ENCODE measurements at places on chromosomes 1 and 21.

GRCh38 chr1:8318436-8318835 is 522 bp downstream of the SLC45A1 start:
- DNase-seq = no peak

DNA sequence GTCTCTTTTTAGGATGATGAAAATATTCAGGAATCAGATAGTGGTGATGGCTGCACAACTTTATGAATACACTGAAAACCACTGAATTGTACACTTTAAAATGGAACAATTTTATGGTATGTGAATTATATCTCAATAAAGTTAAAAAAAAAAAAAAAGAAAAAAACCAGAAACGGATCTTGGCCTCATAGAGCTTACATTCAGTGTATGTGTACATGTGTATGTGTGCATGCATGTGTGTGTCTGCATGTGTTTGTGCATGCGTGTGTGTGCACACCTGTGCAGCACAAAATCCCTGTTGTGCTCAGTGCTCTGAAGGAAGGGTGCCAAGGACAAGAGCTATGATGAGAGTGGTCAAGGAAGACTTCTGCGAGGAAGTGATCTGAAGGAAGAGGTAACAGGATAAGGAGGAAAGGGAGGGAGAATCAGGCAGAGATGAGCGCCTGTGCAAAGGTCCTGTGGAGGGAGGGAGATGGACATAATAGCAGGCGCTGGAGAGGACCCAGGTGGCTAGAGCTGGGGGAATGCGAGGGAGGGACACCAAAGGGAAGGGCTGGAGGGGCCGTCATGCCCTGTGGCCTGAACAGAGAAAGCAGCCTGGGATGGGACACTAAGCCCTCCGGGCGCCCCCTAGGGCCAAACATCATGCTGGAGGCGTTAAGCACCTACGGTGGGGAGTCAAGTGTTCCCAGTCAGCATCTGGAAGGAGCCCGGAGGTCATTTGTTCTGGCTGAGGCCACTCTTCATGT is 25.2 kb downstream of the NKAIN1 start:
- DNase-seq = no peak

GRCh38 chr21:36589352-36589971 is 109.5 kb upstream of the SIM2 start:
- no peak for DNase-seq

GRCh38 chr1:19240673-19241538 is 10.4 kb downstream of the EMC1 start:
- DNase-seq = peak; percentile 12

- DNase-seq = no peak
Observed at GRCh38 chr1:72830606-72831390, 548.5 kb upstream of the NEGR1 start.

DNA sequence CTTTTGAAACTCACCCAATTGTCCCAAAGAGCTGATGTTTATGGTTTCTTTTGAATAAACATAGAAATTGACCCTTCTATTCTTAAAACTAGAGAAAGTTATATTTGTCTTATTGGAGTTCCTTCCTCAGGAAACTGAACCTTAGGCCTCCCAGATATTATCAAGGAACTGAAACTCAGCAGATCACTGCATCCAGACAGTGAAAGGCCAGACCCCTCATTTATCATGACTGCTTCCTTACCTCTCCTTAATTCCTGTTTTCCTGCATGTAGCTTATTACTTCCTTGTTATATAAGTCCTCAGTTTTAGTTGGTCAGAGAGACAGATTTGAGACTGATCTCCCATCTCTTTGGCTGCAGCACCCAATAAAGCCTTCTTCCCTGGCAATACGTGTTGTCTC is 27.5 kb downstream of the SLC22A15 start:
- DNase-seq = no peak

GRCh38 chr1:179080866-179081686 is 794 bp upstream of the TOR3A start:
- DNase-seq = no peak

DNA sequence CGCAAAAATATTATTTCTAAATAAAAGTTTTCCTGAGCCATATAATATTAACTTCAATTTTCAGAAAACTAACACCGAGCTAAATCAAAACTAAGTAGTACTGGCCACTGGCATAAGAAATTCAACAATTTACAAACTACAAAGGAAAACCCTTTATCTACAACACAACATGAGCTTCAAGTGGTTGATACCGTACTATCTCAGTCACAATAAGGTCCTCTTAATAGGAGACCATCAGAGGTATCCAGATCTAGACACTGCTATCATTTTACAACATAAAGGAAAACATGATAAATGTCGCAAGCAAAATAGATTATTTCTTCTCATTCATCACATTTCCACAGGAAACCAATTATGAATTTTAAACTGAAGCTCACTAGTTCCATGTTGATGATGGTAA is 39.5 kb downstream of the GATAD2B start:
- no peak for DNase-seq

GRCh38 chr1:8019229-8019620 is 6.9 kb downstream of the ERRFI1 start:
- no peak for DNase-seq

DNA sequence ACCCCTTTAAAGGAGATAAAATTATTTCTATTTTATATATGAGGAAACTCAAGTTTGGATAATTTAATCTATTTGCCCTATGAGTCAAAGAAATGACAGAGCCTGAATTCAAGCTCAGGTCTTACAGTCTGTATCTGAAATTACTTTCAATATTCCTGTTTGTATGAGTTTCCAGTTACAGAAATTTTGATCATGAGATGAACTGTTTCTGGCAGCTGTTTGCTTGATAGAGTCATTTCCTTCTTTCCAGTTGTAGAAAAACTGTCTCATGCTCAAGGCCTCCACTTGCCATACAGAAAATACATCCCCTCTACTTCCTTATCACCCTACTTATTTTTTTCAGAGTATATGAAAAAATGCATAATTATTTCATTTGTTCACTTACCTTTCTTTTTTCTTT is 87.6 kb downstream of the PTPRC start:
- DNase-seq = no peak

DNA sequence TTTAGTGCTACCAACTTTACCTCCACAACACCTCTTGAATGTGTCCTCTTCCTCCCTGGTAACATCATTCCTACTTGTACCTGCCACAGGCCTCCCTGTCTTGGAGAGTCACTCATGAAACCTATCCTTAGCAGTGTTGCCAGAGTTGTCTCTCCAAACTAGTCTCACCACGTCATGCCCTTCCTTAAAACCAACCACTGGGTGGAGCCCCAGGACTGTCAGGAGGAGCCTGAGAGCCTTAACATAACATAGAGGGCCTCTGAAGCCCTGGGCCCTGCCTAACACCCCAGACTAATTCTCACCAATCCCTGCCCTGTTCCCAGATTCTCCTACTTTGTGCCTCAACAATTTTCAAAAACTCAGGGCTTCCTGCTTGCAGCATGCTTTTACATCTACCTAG is 65.3 kb downstream of the ZNF697 start:
- peak; percentile 21 for DNase-seq

- no peak for DNase-seq
Observed at GRCh38 chr1:222224636-222225315, 323.1 kb downstream of the HHIPL2 start.

DNA sequence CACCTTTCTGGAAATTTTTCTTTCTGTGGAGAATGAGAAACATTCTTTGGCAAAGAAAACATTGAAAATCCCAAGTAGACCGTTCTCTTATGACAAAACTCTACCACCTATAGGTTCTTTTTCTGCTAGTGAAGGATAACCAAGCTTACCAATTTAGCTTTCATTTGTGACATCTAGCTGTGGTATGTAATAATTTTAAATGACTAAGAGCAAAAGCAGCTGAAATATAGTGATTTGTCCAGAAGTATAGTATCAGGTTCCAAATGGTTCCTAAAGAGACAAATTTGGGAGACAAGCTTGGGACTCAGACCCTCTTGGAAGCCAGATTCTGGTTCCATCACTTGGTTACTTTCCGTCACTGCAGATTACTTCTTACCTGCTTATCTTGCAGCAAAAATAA is 24.4 kb downstream of the FUBP1 start:
- DNase-seq = no peak

- no peak for DNase-seq
Observed at GRCh38 chr1:160024195-160024905, 7.4 kb downstream of the PIGM start.

- DNase-seq = no peak
Observed at GRCh38 chr1:184972315-184973055, 1.8 kb downstream of the NIBAN1 start.

DNA sequence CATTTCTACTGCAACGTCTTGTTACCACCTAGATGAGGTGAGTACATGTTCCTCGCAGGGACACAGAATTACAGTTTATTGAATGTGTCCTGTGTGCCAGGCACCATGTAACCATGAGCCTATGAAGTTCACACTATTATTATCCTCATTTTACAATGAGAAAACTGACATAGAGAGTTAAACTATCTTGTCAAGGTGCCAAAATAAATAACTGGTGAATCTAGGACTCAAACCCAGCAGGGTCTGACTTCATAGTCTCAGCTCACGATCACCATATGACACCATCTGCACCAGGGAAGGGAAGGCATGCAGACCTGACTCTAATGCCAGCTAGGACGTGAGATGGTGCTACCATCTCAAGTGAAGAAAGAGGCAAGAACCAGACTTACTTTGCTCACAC is 2.4 kb downstream of the SELE start:
- no peak for DNase-seq

- peak; percentile 78 for DNase-seq
Observed at GRCh38 chr1:47709019-47709871, 271.4 kb downstream of the FOXD2 start.

DNA sequence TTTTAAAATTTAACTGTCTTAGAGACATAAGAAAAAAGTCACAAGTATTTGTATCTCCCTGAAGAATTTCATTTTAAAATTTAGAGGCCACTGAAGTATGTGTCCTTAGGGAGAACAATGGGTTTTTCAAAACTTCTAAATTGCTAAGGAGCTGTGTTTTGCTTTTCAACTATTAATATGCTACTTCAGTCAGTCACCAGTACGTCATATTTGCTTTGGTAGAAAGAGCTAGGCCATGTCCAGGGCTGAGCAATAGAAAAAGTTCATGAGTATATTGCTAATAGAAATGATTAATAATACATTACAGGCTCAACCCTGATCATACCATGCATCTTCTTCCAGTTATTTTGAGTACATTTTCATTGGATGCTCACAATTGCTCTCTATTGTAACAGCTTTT is 1.7 kb upstream of the SGIP1 start:
- DNase-seq = no peak

All from neuronal stem cell (in vitro differentiated cells).